Osteocyte (in vitro differentiated cells): ENCODE measurements at places on chromosomes 7 and 10.

- DNase-seq = no peak
Observed at GRCh38 chr7:16847381-16847860, 34.4 kb downstream of the AGR3 start.

DNA sequence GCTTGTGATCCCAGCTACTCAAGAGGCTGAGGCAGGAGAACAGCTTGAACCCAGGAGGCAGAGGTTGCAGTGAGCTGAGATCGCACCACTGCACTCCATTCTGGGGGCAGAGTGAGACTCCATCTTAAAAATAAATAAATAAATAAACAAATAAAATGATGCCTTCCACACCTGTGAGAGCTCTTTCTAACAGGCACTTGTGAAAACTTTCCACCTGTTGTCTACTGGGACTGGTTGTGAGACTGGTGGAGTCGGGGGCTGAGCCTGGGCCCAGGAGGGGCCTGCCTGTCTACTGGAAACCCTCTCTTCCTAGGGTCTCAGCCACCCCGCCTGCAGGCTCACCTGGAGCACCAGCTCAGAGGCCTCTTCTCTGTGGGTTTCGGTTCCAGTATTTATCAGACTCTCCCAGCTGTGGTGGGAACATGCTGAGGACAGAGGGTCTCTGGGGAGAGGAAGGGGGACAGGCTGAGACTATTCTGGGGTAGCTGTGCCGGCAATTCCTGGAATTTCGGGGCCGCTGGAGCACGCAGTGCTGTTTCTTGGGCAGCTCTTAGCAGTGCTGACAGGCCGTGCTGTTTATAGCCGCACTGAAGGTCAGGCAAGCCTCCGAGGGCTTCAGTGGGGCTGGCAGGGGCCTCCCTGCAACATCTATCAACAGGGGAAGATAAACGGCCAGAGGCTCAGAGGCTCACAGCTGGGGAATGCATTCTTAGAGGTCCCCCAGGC lies 3.8 kb downstream of the LDB3 start:
- DNase-seq = no peak

DNA sequence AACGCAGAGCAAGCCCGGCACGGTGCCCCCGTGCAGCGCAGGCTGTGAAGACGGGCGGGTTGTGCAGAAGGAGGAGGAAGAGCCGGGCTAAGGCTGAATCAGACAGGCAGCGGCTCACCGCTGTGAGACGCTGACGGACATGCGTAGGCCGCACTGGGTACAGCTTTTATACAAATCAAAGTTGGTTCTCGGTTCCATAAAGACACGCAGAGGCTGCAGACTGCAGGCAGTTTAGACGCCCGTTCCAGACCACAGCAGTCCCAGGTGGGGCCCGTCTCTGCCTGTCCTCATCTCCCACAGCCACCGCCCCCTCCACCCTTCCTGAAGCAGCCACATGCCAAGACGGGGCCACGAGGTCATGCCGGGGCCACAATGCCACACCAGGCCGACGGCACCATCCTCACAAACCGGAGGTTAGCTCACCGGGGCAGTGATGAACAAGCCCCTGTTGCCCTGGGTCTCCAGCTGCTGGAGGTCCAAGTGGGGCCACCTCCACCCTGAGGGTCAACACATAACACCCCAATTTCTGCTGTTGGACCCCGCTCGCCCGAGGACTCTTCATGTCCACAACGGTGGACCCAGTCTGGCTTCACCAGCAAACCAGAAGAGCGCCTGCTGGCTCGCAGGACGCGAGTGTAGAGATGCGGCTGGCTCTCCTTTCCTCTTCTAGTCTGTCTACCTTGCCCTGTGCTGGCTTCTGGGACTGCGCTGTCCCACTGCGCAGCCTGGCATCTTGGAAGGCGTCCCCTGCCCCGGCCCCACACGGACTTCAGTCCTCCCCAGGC lies 227.2 kb downstream of the ELFN1 start:
- no peak for DNase-seq

DNA sequence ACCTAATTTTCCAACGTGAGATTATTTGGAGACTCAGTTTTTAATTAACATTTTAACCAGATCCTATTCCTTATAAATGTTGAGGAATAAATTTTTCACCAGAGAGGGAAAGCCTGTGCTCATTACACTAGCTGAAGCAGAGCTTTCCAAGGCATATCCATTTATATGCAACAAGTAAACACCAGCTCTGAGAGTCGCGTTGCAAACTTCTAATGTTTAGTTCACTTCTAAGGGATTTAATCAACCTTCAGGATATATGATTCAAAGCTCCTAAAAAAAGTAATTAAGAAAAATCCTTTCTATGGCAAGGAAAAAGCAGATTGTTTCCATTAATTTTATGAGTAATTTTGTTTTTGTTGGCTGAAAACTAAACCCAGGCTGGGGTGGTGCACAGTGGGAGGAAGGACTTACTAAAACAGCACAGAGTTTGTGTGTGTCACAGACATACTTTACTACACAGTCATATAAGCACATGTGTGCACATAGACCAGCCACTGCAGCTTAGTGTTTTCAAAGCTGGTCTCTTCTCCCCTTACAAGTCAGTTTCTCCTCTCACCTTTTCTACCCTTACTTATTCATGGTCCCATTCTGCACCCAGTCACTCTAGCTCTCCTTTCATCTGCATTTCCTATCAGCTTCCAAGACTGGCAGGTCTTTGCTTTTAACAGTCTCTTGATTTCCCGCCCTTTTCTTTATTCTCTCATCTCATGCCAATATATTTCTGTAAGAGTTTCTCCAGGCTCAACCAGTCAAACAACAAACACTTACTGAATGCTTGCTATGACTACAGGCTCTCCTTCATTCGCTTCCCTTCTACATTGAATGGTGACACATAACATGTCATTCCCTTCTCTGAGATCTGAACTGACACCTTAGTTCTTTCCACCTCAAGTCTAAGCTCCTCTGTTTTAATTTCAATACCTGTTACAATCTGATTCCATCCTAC lies 81.1 kb upstream of the FZD1 start:
- no peak for DNase-seq

- no peak for DNase-seq
Observed at GRCh38 chr7:43495572-43495971, 87.3 kb upstream of the STK17A start.

- DNase-seq = no peak
Observed at GRCh38 chr10:1522237-1522636, 215.1 kb downstream of the ADARB2 start.

DNA sequence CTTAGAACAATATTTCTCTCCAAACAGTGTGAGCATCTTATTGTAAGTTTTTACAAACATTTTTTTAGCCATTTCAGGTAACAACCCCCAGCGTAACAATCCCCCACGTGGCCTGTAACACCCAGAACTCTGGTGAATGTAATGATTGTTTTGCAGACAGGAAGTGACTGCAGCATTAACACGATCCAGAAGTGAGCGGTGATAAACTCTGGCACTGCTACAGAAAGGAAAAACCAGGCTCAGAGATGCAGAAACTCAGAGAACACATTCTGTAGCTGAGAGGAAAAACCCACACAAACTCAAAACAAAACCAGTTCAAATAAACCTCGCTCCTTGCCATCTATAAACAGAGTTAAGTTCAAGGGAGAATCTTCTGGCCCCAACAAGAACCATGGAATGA lies 285.7 kb downstream of the FGFR2 start:
- DNase-seq = no peak

DNA sequence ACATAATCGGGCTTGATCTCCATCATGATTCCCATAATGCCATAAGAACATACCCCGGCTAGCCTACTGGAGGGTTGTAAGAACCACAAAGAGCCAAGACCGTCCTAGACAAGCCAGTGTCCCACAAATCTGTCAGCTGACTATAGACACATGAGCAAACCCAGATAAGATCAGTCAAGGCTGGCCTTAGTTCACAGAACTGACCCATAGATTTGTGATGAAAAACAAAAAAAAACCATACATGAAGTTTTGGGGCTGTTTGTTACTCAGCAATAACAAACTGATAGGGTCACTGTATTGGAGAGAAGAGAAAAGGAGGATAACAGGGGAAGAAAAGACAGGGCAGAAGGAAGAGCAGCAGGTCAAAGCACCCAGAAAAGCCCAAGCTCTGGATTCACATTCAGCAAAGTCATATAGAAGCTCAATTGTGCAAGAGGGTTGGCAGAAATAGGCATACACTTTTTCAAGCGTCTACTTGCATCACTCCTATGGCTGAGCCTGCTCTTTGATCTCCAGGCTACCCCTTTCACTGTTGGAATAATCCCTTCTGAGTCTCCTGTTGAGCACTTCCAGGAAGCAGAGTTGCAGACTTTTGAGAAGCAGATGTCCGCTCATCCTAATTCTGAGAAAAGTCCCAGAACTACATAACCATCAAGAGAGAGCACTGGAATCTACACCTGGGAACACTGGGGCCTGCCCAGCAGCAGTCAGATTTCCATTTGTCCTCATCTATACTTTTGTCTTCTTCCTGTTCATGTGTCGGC lies 122.0 kb upstream of the HABP2 start:
- no peak for DNase-seq

DNA sequence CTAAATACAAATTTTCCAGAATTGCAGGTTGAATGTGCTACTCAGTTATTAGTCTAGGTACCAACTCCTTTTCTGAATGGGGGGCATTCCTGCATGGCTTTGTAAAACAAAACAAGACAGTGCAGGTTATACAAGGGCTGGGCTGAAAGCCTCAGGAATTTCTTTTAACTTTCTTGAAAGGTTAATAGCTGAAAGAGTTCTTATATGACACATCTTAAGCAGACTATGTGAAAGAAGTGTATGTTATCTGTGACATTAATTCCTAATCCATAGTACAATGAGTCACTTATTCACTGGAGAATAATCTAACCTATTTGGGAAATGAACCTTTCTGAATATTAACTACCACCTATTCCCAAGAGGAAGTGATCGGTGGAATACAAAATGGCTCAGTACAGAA lies 115.6 kb upstream of the FAM133B start:
- no peak for DNase-seq

- DNase-seq = no peak
Observed at GRCh38 chr10:51892313-51892712, 192.9 kb upstream of the CSTF2T start.

DNA sequence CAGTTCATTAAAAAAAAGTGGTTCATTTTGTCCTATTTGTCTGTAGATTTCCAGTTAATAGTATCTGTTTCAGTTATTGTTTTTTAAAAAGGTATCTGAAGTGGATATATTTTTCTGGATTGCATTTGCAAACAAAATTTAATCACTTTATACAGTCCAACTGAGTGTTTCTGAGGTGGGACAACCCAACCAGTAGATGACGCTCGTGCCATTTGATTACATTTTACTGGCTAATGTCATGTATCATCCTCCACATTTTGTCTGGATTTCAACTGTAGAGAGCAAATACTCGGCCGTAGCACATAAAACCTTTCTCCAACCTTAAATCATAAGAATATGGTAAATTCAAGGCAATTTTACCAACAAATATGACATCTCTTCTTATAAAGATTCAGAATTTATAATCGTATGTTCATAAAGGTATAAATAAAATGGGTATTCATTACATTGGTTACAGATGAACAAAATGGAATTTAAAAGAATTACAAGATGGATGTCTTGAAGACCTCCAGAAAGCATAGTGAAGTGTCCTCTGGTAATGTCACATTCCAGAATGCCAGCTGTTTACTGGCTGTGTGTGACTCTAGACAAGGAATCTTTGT lies 789.0 kb downstream of the PHTF2 start:
- no peak for DNase-seq

- DNase-seq = no peak
Observed at GRCh38 chr10:6919077-6919476, 339.0 kb upstream of the PRKCQ start.

DNA sequence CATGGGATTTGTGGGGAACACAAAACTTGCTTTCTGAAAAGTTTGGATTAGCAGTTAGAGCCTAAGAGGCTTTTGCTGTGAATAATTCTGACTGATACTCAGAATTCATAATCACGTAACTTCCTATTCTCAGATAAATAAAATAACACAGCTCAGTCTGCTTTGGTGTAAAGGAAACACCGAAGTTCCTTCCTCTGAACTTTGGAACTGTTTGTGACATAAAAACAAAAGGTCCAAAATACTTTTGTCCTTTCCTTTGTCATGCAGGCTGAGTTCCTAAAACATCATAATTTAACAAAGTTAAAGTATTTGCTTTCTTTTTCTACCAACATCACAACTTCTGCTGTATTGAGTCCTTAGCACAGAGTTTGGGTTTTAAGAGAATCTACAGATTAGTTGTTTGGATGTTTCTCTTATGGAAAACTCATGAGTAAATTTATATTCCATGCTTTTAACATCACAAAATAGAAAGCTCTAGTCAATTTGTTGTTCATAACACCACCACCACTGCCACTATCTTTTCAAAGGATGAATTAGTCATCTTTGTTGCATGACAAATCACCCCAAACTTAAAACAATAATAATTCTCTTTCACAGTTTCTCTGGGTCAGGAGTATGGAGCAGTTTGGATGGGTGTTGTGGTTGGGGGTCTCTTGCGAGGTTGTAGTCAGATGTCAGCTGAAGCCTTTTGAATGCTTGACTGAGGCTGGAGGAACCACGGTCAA lies 123.4 kb downstream of the REEP3 start:
- no peak for DNase-seq

DNA sequence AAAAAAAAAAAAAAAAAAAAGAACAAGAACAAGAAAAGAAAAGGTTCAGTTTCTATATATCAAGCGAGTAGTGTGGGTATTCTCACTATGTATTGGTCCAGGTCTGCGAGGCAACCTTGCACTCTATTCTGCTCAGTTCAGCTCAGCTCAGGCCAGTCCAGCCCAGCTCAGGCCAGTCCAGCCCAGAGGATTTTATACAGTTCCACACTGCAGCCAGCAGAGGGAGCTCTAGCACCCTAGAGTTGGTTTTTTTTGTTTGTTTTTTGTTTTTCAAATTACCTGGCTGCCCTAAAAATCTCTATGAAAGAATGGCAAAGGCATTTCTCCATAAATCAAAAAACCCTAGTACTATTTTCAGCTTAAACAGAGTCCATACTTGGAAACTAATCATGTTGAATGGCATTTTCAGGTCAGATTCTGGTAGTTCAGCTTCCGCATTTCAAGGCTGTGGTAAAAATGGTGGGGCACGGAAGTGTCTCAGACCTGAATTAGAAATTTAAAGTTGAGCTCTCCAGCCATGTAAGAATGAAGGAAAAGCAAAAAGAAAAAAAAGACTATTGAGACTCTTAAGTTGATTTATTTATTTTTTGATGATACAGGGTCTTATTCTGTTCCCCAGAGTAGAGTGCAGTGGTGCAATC lies 55.2 kb upstream of the GSDME start:
- no peak for DNase-seq

GRCh38 chr10:116720668-116721546 lies 21.5 kb downstream of the HSPA12A start:
- DNase-seq = no peak

GRCh38 chr7:41052201-41052600 lies 650.7 kb downstream of the INHBA start:
- DNase-seq = no peak

- no peak for DNase-seq
Observed at GRCh38 chr7:54981913-54982312, 36.9 kb upstream of the EGFR start.

DNA sequence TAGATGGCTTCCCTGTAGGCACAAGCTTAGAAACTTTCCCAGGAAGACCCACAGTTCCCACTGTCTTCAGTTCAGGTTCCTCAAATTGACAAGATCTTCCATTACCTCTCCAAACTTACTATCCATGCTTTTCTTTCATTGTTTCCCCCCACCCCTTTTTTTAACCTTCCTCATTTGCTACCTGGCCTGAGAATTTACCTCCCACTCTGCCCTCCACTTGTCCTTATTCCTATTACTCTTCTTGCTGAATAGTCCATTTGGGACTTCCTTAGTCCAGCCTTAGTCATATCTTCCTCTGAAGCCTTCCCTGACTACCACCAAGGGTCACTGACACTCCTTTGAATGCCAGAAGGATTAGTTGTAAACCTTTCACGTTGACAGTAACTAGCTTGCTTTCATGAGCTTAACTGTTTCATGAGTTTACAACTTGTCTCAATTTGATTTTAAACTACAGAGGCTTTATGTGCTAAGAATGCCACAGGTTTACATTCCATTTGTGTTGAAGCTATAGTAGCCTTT lies 1.2 kb upstream of the CALU start:
- no peak for DNase-seq
